ENCODE measurements at places on chromosomes 7 and 10.

GRCh38 chr7:12833829-12834228, 146.4 kb downstream of the ARL4A start:
- DNase-seq: no peak

DNA sequence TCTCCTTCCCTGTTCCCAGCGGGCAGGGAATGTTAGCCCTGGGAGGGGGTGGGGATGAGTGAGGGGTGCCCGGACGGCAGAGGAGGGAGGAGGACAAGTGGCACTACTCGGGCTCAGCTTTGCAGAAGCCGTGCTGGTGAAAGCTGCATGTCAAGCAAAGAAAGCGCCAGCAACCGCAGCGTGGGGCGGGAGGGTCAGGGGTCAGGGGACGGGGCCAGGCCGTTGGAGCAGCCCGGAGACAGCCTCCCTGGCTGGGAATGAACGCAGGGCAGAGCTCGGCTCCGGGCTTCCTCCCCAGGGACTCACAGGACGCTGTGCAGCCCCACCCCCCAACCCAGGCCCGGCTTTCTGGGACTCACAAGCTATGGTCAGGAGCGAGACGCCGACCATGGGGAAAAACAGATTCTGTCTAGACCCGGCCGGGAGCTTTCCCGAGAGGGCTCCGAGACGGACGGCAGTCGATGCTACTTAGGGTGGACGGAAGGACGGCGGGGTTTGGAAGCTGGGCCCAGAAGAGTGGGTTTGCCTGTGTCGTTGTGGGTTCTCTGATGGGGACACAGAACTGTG, 113.4 kb downstream of the VIPR2 start:
- DNase-seq: no peak

GRCh38 chr10:22226599-22226998, 8.8 kb upstream of the EBLN1 start:
- DNase-seq: no peak

DNA sequence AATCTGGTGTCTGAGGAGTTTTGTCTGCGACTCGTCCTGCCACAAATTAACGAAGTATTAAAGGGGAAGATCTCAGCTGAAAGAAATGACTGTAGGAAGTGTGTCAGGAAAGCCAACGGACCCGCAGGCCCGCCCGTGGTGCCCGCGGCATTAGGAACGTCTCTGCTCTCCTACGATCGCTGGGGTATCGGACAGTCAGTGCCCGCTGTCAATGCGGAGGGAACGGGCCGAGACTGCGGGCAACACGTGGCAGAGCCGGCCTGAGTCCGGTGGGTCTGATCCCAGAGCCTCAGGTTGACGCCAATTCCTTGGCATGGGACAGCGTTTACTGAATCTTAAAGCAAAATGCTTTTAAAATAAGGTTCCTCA, 128.7 kb downstream of the KBTBD2 start:
- DNase-seq: no peak

DNA sequence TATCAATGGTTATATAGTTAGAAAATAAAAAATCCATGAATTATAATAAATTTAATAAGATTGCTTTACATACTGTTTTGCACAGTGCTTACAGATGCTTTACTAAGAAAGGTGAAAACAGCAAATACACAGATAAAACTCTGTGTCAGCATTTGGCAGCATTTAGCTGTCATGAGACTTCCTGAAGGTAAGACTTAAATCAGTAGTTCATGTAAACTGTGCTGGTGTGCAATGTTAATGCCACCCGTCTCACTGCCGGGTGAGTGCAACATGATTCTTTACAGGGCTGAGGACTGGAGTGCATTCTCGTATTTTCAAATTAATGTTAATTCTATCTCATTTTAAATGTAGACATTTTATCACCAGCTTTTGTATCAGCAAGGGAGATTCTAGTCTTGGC, 326.2 kb upstream of the POT1 start:
- DNase-seq: no peak

GRCh38 chr10:86401588-86402282, 35.1 kb upstream of the GRID1 start:
- no peak for DNase-seq

GRCh38 chr7:107090457-107090856, 46.0 kb downstream of the PRKAR2B start:
- no peak for DNase-seq

GRCh38 chr7:2254429-2255144, 12.6 kb downstream of the NUDT1 start:
- no peak for DNase-seq

DNA sequence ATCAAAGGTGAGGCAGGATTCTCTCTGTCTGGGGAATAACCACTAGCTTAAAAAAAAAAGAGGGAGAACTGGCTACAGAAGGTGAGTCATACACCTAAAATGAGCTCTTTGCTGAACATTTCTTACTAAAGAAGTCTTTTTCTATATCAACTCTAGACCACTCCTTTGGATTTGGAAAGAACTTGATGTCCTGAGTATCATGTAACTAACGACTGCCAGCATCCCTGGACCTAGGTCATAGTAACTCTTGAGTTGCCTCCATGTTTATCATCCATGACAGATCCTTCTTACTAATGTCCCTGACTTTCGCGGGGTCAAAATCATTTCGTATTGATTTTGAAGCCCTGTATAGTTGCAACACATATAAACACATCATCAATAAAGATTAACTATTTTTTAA, 89.1 kb downstream of the CNOT4 start:
- DNase-seq: no peak
